ENCODE measurements at places on chromosomes 7 and 10.
A peak's percentile ranks its signal among the peaks of the same experiment; 100 is the strongest.

DNA sequence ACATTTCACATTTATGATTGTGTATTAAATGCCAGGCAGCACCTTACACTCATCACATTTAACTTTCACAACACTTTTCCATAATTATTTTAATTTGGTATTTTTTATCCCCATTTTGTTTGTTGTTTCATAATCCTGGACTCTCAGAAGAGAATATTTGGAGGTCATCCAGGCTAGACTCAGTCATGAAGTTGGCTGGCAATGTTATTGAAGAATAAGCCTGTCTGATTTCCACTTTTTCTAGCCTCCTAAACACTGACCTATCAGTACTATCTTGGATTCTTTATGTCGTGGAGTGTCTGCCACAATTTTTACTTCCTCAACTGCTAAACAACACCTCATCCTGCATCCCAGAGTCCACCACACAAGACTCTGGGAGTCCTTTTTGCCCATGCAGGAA lies 372.3 kb upstream of the NRP1 start:
- DNase-seq, result no peak

DNA sequence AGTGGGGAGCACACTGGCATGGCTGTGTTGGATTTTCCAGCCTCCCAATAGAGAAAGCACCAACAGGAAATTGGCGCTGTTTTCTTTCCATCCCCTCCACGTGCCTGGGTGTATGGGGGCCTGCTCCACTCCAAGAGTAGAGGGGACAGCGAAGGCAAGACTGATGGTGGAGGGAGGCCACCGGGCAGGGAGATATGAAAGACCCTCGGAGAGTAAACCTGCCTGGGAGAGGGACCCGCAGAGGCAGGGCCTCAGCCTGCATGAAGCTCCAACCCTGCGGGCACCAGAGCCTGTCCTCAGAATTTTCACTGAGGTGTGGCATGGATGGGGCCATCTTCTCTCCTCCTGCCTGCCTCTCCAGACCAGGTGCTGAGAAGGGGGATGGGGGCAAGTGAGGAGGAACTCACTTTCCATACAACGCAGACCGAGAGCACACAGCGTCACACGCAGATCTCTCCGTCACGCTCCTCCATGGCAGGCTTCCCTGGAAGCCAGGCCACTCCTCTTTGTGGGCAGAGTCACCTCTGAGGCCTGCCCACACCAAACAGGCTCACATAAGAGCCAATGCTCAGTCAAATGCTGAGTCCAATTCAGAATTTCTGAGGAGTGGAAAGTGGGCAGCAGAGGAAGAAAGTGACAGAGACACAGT lies 18.8 kb downstream of the ANXA11 start:
- no peak for DNase-seq

GRCh38 chr10:113111900-113112853 lies 162.1 kb downstream of the TCF7L2 start:
- no peak for DNase-seq

DNA sequence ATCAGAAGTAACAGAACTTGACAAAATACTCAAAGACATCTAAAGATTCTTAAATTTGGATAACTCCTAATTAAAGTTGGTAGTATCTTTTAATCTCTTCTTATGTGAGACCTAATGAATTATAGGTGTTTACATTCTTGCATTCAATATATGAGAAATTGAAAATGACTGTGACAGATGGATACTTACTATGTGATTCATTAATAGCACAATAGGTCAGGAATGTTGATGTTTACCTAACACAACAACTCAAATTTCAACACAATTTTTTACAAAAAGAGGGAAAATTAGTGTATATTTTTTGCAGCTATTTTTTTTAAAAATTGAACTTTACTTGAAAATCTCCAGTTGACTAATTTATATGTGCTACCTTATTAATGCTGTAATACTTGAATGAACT lies 31.7 kb upstream of the MCU start:
- DNase-seq, result no peak

GRCh38 chr7:77337456-77337990 lies 78.6 kb downstream of the GSAP start:
- DNase-seq, result no peak

DNA sequence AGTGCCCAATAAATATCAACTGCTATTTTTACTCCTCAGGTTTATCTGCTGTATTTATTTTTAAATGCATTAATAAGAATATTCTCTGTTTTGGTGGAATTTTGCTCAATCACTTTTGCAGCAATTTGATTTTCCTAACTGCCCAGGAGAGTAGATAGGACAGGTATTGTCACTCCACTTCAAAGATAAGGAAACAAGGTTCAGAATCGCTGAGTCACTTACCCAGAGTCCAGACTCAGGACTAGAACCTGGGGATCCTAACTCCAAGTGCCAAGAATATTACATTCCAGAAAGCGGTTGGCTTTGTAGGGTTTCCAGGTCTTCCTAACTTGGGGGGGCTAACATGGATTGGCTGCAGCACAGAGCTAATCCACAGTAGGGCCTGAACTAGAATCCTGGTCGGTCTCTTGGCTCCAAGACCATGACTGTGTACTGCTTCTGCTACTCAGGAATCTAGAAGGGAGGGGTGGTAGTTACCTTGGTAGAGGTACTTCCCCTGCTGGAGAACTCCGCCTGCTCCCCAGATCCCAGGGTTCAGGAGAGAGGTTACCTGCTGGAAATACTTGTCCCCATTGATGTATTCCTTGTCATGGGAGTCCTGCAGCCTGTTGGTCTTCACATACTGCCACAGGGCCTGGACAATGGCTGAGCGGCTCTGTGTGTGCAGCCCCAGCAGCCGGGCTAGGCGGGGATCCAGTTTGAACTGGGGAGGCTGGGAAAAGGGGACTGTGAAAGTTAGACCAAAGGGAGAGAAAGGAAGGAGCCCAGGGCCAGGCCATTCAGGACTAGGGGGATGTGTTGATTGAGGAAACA lies 7.3 kb downstream of the SMARCD3 start:
- no peak for DNase-seq

- DNase-seq, result no peak
Measured at GRCh38 chr10:119634219-119634544, 17.0 kb upstream of the BAG3 start.

DNA sequence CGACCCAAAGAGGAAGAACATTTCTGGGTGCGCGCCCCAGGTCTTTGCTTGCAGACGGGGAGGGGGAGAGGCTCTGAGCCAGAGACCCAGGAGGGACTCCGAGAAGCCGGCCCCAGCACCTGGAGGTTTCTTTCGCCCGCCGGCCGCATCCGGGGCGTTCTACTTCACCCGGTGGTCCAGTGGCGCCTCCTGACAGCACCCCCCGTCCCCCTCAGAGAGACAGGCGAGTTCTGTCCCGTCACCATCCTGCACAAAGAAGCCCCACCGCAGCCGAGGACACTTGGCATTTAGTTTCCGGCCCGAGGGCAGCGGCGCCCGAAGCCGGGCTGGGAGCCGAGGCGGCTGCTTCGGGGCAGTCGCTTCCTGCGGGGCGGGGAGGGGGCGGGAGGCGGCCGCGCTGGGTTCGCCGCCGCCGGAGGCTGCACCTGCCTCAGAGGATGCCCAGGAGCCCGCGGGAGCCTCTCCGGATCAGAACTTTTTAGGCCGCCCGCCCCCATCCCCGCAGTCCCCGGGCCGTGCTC lies at the start of gene TMEM178B:
Gene TMEM178B, plus strand, starts transcription at position 424 of the 521 bp plus-strand sequence.
- DNase-seq, result no peak

GRCh38 chr7:114647518-114647917 lies 232.9 kb downstream of the FOXP2 start:
- DNase-seq, result no peak

DNA sequence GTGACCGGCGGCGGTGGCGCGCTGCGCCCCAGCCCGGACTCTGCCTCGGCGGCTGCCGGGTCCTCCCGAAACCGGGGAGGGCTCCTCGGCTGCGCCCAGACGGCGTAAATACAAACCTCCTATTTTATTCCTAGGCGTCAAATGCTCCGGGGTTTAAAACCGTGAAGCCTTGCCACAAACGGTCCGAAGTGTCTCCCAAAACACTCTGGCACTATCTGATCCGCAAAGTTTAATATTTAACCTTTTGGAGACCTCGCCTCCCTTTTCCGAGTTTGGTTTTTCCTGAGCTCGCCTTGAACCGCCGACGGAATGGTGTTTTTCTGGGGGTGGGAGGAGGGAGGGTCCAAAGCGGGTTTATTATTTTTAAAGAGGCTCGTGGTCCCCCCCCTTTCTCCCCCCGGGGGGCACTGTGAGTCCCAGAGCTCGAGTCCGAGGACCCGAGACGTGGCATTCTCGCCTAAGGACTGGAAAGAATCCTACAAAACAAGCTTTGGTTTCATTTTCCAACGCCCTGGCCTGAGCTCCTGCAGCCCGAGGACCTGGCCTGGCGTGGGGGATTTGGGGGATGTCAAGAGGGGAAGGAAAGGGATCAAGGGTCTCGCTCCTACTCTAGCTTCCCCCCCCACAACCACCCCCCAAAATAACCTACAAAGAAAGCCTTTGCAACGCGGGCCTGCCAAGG lies 1.8 kb downstream of the TNRC18 start:
- peak; percentile 67 for DNase-seq

DNA sequence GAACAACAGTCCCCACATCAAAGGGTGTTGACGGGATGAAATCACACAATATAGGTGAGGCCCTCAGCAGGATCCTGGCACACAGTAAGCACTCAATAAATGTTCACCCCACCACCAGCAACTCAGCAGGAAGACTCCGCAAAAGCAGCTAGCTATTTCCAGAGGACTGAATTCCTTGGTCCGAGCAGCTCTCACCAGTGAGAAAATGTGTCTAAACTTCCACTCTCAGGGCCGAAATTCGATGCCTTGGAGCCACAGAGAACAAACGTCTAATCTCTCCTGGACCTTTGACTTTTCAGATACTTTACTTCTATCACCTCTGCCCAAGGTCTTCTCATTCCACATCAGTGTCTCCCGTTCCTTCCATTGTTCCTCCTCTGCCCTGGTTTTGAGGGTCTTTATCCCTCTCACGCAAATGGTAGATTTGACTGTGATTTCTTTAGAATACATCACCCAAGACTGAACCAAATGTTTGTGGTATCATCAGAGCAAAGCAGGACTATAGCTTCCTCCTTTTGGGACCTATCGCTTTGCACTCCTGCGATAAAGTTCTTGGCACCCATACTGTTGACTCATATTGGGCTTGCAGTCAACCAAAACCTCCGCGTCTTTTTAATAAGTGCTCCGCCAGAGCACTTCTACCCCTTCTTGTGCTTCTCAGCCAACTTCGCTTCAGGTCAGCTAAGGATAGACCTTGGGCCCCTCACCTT lies 903 bp upstream of the NT5C2 start:
- DNase-seq, result no peak

DNA sequence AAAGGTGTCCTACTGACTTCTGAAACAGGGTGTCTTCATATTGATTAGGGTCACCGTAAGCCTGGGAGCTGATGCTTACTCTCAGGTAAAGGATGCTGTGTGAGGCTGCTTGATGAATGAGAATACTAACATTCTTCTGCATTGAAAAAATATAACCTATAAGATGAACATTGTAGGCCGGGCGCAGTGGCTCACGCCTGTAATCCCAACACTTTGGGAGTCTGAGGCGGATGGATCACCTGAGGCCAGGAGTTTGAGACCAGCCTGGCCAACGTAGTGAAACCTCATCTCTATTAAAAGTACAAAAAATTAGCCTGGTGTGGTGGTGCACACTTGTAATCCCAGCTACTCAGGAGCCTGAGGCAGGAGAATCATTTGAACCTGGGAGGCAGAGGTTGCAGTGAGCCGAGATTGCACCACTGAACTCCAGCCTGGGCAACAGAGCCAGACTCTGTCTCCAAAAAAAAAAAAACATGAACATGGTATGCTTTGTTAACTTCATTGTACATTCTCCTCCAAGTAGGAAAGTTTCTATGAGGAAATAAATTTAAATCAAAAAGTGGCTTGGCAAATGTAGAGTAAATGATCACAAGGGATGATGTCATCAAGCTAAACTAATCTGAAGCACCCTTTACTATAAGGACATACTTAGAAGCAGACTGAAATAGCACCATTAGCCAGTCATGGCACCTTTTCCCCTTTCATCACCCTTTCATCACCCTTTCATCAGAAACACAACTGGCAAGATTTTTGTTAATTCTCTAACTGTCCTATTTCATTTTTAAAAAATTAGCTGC lies 1.5 kb upstream of the BRAF start:
- DNase-seq, result no peak

- DNase-seq, result no peak
Measured at GRCh38 chr7:22477876-22478450, 22.0 kb downstream of the STEAP1B start.

GRCh38 chr10:5632446-5632845 lies 33.9 kb downstream of the ASB13 start:
- peak; percentile 91 for DNase-seq

GRCh38 chr7:132446666-132447278 lies 129.5 kb downstream of the PLXNA4 start:
- DNase-seq, result no peak

GRCh38 chr7:6886198-6886597 lies 60.1 kb upstream of the CCZ1B start:
- no peak for DNase-seq

DNA sequence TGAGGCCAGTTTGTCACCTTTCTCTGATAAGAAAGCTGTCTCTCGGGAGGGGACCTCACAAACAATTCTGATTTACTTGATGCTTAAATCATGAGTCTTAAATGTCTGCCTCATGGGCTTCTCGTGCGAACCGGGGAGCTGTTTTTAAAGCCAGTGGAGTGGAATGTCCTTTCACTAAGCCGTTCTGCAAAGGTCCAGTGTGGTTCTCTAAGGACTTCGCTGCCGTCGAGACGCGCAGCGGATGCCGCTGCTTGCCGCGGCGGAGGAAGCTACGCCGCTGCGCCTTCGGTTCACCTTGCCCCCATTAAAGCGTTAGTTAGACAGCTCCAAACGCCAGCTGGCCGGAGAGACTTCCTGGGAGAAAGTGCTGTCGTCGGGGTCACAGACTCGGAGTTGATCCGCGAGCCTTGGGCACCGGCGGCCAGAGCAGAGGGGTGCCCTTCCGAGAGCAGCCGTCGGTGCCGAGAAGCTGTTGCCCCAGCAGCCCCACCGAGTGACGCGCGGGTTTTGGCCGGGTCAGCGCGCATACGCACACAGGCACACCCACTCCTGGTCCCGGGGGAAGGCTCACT lies 1.3 kb upstream of the HMX3 start:
- DNase-seq, result no peak

- no peak for DNase-seq
Measured at GRCh38 chr7:55556492-55556891, 15.8 kb downstream of the VOPP1 start.

DNA sequence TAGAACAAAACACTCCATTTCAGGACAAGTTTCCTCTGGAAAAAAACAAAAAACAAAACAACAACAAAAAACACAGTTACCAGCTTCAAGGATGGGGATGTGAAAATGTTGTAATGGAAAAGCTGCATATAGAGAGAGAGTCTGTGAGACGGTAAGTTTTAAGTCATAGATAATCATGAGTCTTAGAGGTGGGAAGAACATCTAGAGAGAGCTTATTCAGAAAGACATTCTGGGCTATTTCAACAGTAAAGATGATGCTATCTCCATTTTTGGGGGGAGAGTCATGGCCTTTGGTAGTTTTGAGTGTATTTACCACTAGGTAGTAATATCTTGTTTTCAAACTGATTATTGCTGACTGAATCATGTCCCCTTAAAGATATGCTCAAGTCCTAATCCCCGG lies 23.3 kb upstream of the INPP5F start:
- no peak for DNase-seq

Data from RCC 7860 (cell line).